NCI-H510A treated with DMSO at 0.1 percent for 48 hours (cell line): ENCODE measurements at places on chromosomes 3 and 15.
A peak's percentile ranks its signal among the peaks of the same experiment; 100 is the strongest.

- DNase-seq, result peak; percentile 82
Measured at GRCh38 chr3:192802957-192803899, 75.9 kb upstream of the FGF12 start.

DNA sequence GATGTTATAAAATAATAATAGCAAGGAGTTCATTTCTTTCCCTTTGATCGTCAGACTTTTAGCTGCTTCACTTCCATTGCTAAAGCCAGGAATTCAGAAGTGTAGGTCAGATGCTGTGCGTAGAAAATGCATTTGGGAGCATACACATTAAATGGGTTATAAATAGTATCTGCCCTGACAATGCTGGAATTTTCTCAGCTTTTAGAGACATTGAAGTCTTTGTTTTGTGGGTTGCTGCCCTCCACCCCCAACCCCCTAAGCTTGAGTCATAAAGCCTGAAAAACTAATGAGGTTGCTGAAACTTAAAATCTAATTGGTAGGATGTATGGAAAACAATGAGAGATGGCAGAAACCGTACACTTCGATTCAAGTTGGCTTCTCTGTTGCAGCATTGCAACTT, 81.9 kb downstream of the MITF start:
- no peak for DNase-seq

- DNase-seq, result no peak
Measured at GRCh38 chr3:108228286-108228685, 6.1 kb upstream of the IFT57 start.

DNA sequence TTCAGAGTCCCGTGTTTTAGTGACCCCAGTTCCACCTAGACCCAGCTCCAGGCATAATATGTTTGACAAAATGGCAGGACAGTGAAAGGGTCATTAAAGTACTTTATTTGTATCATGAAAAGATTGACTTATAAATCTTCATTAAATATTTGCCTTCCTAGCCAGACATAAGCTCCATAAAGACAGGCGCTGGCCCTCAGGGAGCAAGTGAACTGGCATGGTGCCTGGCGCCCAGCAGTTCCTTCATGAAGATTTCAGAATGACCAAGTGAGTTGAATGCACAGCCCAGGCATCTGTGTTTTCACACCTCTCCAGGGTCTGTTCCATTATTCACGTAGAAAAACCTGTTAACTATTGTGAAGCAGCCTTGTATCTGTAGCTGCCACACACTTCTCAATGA, 166.2 kb downstream of the GAP43 start:
- DNase-seq, result no peak

- DNase-seq, result no peak
Measured at GRCh38 chr15:100265641-100266035, 76.1 kb downstream of the ADAMTS17 start.

- peak; percentile 35 for DNase-seq
Measured at GRCh38 chr3:122679882-122680474, 661 bp upstream of the PARP14 start.

- peak; percentile 10 for DNase-seq
Measured at GRCh38 chr3:46665763-46666452, 27.6 kb downstream of the ALS2CL start.

DNA sequence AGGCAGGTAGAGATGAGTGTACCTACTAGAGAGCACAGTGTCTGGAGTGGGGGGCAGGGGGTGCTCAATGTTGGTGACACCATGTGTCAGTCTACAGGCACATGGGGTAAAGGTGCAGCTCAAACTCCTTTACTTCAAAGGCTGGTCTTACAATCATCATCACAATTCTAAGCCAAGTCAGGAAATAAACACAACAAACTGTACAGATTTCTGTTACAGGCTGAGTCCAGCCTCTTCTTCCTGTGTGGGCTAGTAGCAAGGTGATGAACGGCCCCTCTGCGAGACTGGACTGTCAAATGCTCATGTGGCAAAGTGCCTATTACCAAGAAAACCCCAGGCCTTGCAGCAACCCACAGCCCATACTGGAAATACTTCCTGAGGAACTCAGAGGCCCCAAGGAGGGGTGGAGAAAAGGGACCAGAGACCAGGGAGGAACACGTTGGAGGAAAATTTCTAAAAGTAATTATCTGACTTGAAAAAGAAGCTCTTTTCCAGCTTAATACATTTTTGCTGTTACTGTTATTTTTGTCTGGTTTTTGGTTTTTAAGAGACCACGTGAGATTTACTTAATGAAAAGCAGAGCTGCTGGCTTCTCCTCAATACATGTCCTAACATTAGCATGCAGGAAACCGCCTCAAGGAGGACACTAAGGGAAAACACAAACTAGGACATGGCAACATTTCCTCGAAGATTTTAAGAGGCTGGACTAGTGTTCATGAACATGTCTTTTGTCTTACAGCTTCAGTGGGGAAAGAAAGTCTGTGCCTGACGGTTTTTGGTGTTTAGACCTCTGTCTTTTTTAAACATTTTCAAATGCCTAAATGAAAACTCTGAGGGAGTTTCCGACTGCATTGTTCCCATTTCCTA, 29.5 kb downstream of the TBC1D2B start:
- DNase-seq, result no peak

- DNase-seq, result no peak
Measured at GRCh38 chr3:118960876-118961450, 73.7 kb downstream of the IGSF11 start.

- no peak for DNase-seq
Measured at GRCh38 chr15:78691851-78692421, 50.9 kb upstream of the CHRNB4 start.

DNA sequence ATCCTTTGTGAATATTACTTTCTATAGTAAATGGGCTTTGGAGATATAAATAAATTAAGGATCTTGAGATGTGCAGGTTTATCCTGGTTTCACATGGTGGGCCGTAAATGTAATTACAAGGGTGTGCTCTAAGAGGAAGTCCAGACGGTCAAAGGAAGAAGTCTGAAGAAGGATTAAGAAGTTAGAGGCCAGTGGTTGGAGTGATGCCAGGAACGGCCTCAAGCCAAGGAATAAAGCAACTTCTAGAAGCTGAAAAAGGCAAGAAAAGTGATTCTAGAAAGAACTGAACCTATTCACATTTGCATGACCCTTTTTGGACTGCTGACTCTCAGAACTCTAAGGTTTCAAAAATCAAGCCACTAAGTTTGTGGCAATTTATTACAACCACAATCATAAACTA, 981.3 kb upstream of the ALCAM start:
- DNase-seq, result no peak

GRCh38 chr3:85935171-85935570, 976.4 kb downstream of the CADM2 start:
- DNase-seq, result no peak

DNA sequence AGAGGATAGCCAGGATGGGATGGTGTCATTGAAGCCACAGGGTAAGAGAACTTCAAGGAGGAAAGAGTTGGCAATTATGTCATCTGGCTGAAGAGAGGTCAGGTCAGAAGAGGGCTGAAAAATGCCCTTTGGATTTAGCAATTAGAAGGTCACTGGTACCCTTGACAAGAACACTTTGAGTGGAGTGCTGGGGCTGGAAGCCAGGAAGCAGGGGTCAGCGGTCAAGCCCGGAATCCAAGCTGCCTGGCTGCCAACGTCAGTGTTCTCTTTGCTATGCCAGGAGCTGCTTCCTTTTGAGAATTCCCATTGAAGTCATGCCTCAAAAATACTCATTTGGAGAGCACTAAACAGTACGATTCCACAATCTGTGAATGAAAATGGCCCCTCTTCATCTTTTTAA, 386.5 kb downstream of the SHQ1 start:
- DNase-seq, result no peak

DNA sequence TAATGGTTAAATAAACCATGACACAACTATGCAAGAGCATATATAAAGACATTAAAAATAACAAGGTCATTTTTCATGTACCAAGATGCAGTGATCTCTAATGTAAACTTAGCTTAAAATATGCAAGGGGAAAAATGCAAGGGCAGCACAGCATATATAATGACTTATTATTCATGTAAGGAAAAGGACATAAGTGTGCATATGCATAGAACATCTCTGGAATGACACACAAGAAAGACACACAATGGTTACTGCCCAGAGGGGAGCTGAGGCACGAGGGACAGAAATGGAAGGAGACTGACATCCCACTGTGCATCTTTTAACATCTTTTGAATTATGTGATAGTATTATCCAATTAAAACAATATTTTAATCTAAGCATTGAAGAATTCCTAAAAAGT, 79.0 kb downstream of the FHIT start:
- no peak for DNase-seq

- no peak for DNase-seq
Measured at GRCh38 chr3:174581558-174581957, 277.6 kb upstream of the NAALADL2 start.

GRCh38 chr15:74954515-74954914, 2.1 kb downstream of the RPP25 start:
- DNase-seq, result no peak

DNA sequence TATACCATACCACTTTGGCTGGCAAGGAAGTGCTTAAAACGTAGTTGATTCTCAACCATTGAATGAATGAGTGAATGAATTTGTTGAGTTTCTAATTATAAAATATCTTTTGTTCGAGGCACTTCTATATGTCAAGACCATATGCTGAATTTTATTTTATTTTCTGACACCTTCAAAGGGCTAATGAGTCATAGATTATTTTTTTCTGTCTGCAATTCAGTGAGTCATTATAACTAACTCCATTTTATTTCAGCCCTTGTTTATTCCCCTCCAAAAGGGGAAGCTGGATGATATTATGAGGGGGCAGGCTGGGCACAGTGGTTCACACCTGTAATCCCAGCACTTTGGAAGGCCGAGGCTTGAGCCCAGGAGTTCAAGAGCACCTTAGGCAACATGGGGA, 142.4 kb downstream of the P2RY1 start:
- DNase-seq, result no peak

- DNase-seq, result no peak
Measured at GRCh38 chr3:71341721-71342120, 241.8 kb downstream of the FOXP1 start.

- DNase-seq, result no peak
Measured at GRCh38 chr3:74789111-74789510, 174.7 kb upstream of the CNTN3 start.

- no peak for DNase-seq
Measured at GRCh38 chr15:79970624-79971434, at the start of gene BCL2A1. TSS of gene BCL2A1 (minus strand) at chr15:79971196. CDS start at chr15:79971119, 77 bp downstream.

DNA sequence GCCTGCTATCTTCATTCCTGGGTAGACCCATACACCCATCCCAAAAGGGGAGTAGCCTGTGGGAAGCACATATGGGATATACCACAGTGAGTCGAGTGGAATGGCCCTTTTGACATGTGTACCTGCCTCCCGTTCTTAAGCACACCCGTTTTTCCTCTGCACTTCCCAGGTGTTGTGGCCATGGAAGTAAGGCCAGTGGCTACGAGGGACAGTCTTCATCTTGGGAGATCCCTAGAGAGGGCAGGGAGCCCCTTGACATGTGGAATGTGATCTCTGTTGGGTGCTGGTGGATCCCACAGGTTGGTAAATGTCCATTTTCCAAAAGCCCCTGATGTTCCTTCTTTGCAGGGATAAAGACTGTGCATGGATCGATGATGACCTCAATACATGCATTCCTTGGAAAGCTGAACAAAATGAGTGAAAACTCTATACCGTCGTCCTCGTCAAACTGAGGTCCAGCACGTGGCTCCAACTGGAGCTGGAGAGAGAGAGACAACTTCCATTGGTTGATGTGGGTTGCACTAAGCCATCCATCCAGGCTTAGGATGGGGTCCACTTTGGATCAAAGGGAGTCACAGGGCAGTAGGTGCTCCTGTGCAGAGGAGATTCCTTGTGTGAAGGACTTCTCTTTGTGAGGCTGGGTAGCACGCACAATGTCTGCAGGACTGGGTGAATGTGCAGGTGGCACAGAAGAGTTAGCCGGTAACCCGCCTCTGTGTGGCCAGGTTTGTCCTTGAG, 136.8 kb downstream of the SNRPN start:
- DNase-seq, result no peak

- no peak for DNase-seq
Measured at GRCh38 chr3:188068342-188068741, 85.6 kb upstream of the LPP start.
